ENCODE measurements at places on chromosomes 2 and 18. TPM values are rescaled to one million over a fixed set of nuclear protein-coding genes. Genes with fewer than 3 reads are reported as not detected.

Gene LIMS3
- total RNA-seq, result 3.3 TPM

Gene SLC4A3
- not detected for total RNA-seq

Gene LMAN1
- 155 TPM for total RNA-seq

Gene C2orf15
- total RNA-seq, result 0.50 TPM

DNA sequence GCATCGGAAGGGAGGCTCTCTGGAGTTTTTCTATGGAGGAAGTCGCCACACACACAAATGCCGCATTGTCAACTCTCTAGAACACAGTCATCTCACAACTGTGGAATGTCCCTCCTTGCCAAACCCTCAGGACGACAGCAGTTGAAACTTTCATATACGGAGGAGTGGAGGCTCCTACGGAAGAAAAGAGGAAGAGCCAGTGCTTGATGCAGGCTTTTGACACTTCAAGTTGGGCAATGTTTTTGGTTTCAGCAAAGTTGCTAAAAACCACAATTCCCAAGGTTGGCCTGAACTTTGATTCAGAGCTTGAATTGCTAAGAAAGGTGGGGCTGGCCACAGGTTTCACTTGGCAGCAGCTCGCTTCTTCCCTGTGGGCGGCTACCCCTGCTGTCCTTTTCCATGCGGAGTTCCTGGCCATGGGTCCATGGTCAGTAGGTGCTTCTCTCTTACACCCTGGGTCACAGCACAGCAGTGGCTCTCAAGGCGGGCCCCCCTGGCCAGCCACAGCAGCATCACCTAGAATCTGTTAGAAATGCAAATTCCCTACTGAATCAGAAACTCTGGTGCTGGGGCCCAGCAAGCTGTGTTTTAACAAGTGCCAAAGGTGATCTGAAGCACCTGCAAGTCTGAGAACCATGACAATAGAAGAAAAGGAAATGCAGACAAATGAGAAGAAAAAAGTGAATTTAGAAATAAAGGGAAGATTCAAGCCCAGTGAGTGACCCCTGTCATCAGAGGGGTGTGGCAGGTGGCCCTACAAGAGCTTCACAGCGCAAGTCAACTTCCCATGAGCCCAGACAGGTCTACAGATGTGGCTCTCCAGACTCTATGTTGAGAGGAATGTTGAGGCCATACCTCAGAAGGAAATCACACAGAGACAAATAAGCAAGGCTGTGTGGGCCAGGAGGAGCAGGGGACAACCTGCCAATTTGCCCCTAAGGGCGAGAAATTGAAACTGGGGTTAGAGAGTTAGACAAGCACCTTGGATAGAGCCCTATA is 856.4 kb downstream of the RNF144A start:
- H3K27ac ChIP-seq, result peak overlapping the region; percentile 66
- no peak overlapping the region for H3K4me3 ChIP-seq
- H3K36me3 ChIP-seq, result no peaks in the 10 kb centered on the region

DNA sequence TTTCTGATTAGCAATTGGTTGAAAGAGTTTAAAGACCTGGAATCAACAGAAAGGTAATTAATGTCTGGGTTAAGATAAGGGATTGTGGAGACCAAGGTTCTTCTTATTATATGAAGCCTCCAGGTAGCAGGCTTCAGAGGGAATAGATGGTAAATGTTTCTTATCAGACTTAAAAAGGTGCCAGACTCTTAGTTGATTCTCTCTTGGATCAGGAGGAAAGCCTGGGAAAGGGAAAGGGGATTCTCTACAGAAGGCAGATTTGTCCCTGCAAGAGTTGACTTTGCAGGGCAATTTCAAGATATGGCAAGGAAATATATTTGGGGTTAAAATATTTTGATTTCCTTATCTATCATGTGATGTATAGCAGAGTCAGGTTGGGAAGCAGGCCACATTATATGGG is 153.1 kb upstream of the ARL4C start:
- peaks cover 17% of the 10 kb centered on the region for H3K27me3 ChIP-seq
- H3K4me3 ChIP-seq, result no peak overlapping the region

GRCh38 chr18:22296304-22296703 is 121.4 kb downstream of the CTAGE1 start:
- H3K27ac ChIP-seq, result no peak overlapping the region
- peaks cover 1% of the 10 kb centered on the region for H3K27me3 ChIP-seq
- H3K36me3 ChIP-seq, result no peaks in the 10 kb centered on the region
- DNase-seq, result no peak
- H3K4me3 ChIP-seq, result no peak overlapping the region
- H3K4me1 ChIP-seq, result no peaks in the 10 kb centered on the region

DNA sequence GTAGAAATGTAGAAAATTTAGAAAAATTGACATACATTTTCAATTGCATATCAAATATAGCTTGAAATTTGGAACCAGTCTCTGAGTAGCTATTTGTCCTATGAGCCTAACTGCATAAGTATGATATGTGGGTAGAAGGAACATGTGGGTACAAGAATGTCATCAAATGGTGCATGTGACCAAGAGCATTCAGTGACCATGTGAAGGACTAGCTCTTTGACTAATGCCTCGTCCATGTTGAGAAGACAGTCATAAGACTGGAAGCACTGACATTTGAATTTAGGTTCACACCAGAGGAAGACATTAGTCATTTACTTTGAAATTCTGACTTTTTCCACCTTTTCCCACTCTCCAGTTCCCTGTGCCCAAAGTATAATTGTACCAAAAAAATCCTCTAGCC is 12.6 kb downstream of the MRPL44 start:
- H3K4me3 ChIP-seq, result no peak overlapping the region
- H3K27ac ChIP-seq, result no peak overlapping the region
- no peaks in the 10 kb centered on the region for H3K27me3 ChIP-seq
- peaks cover 12% of the 10 kb centered on the region for H3K4me1 ChIP-seq

GRCh38 chr18:9855681-9856080 is 30.1 kb upstream of the TXNDC2 start:
- no peaks in the 10 kb centered on the region for H3K4me1 ChIP-seq
- DNase-seq, result no peak
- no peak overlapping the region for H3K27ac ChIP-seq
- no peak overlapping the region for H3K4me3 ChIP-seq
- peaks cover 15% of the 10 kb centered on the region for H3K27me3 ChIP-seq

DNA sequence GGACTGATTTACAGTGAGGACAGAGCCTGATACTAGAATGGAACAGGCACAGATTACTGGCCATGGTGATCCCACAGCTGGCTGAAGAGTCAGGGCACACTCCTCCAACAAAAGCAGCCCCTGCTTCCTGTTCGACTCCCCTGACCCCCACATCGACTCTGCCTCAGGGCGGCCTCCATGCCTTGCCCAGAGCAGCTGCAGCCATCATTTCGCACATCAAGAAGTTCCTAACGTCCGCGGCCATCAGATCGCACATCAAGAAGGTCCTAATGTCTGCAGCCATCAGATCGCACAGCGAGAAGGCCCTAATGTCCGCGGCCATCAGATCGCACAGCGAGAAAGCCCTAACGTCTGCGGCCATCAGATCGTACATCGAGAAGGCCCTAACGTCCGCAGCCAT is 192.8 kb upstream of the PXDN start:
- H3K27me3 ChIP-seq, result no peaks in the 10 kb centered on the region
- no peak for DNase-seq
- H3K4me1 ChIP-seq, result no peaks in the 10 kb centered on the region
- H3K36me3 ChIP-seq, result no peaks in the 10 kb centered on the region

DNA sequence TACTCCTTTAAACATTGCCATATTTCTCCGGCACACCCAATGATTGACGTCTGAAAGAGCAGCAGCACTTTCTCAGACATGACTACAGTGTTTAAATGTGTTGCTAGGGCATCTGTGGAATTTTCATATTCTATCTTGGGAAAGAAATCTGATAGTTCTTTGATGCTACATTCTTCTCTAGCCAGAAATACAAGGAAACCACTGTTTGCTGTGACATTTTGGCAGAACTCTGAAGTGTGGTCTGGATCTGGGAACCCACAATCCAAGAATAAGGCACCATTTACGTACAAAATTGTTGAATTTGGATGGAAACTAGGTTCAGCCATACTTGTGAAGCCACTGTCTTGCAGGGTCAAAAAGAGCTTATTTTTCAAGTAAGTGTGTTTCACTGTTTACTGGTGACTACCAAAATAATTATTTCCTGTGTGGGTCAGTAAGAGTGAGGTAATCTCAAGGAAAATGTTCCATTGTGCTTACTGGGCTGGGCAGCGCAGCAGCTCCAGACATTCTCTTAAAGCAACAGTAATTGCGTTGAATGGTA is 21.3 kb upstream of the CD28 start:
- no peaks in the 10 kb centered on the region for H3K27me3 ChIP-seq
- no peaks in the 10 kb centered on the region for H3K36me3 ChIP-seq
- no peak for DNase-seq

Measured in activated CD4-positive, alpha-beta memory T cell treated with anti-CD3 and anti-CD28 coated beads for 36 hours (primary cell).